Activated CD8-positive, alpha-beta memory T cell treated with anti-CD3 and anti-CD28 coated beads, Interleukin-2, amount 10 ng/mL, durations not matched to agents 7 days and 5 days (primary cell): ENCODE measurements at places on chromosomes 5 and 9. TPM values are rescaled to one million over a fixed set of nuclear protein-coding genes. Genes with fewer than 3 reads are reported as not detected.

Gene IL33
- total RNA-seq = not detected

Gene PCDHB13
- not detected for total RNA-seq

Gene SIGMAR1
- total RNA-seq = 82.1 TPM

Gene NIPAL4
- not detected for total RNA-seq

Gene FBXW2
- total RNA-seq = 88.3 TPM

Gene TAF11L13
- total RNA-seq = not detected

Gene FOXD4
- total RNA-seq = 0.49 TPM

Gene KIF4B
- total RNA-seq = 0.09 TPM

Gene ENTREP1
- total RNA-seq = not detected

- no peaks in the 10 kb centered on the region for H3K4me1 ChIP-seq
- H3K27me3 ChIP-seq = peaks cover 4% of the 10 kb centered on the region
- H3K4me3 ChIP-seq = no peak overlapping the region
- peak; percentile 30 for DNase-seq
- H3K36me3 ChIP-seq = no peaks in the 10 kb centered on the region
These were observed 34.8 kb upstream of the LRRC14B start for GRCh38 chr5:156411-157072.

DNA sequence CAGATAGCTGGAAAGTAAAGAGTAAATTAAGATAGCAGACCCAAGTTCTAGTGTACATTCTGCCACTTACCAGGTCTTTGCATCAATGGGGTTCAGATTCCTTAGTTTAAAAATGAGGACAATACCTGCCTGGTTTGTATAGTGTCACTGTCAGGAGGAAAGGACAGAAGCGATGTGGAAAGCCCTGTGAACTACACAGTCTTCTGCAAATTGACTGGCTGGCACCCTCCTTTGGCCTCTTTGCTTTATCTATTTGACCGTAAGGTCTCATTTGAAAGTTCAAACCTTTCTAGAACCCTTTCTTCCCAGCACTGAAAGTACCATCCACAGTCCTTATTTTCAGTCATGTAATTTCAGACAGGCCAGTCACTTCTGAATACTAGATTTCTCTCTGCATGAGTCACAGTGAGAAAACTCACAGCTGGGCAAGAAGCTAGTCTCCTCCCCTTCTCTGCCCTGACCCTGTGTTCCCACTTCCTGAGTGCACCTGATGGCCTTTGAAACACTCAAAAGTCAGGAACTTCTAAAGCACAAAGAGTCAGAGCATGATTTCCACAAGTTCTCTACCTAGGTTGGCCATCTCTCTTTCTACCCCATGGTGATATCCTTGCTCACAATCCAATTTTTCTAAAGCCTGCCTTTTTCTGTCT, 91.3 kb upstream of the RASEF start:
- H3K4me1 ChIP-seq = peaks cover 3% of the 10 kb centered on the region
- H3K27me3 ChIP-seq = no peaks in the 10 kb centered on the region
- H3K36me3 ChIP-seq = no peaks in the 10 kb centered on the region
- H3K4me3 ChIP-seq = no peak overlapping the region
- no peak for DNase-seq
- H3K27ac ChIP-seq = no peak overlapping the region

DNA sequence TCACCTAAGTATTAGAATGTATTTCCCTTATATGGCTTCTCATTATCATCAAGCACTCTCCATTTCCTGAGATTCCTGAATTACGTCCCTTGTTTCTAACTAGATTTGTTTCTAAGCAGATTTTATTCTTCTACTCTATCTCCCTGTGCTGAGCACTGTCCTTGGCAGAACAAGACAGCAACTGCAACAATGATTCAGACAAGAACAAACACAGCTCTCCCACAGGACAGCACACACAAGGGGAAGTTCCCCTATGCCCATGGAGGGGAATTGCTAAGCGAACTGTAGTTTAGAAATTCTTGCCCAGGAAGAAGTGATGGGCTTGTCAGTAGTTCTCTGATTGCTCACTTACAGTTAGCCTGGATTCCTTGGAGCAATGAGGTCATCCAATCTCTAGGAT, 759.9 kb downstream of the DTWD2 start:
- no peak overlapping the region for H3K27ac ChIP-seq
- no peak for DNase-seq
- no peaks in the 10 kb centered on the region for H3K36me3 ChIP-seq
- H3K27me3 ChIP-seq = no peaks in the 10 kb centered on the region

DNA sequence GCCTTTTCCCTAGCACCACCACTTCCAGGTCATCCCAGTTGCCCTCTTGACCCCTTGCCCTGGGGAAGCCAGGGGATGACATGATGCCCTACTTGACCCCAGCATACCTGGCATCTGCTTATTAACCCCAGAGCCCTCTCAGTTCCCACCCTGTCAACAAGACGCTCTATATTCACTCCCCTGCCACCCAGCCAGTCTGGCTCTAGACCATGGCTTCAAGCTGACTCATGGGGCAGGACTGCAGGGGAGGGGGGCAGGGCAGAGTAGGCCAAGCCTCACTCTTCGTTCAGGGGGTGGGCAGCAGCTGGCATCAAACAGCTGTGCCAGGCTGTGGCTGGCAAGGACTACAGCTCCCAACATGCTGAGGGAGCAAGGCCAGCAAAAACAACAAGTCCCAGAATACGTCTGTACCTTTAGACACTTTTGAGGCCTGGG, 5.3 kb downstream of the ATOSB start:
- H3K4me1 ChIP-seq = peaks cover 40% of the 10 kb centered on the region
- H3K27ac ChIP-seq = no peak overlapping the region
- H3K27me3 ChIP-seq = no peaks in the 10 kb centered on the region
- peaks cover 10% of the 10 kb centered on the region for H3K36me3 ChIP-seq
- no peak overlapping the region for H3K4me3 ChIP-seq
- DNase-seq = peak; percentile 40

DNA sequence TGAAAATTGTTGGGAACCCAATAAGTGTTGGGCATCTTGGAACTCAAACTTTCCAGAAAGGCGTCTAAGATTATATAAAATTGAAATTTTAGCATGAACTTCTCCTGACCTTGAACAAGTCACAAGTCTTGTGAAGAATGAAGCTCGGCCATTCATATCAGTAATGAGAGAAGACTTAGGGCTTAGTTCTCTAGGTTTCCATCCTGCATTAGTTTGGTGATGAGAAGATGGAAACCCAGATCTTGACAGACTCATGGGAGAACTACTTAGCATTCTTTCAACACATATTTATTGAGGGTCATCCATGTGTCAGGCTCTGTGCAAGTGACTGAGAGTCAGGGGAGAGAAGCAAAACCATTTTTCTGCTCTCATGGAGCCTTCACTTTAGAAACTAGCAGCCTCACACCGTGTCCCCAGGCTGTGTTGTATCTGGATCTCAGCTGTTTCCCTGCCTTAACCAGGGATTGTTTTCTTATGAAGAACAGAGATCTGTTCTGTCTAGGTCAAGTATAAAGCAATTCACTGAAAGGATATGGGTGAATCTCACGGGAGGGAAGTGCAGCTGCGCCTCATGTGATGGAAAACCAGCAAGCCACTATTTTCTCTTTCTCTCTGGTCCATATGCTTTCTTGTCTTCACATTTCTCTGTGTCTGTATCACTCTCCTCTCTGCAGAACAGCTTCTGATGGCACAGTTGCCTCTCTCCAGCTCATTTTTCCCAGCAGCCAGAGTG, 3.4 kb downstream of the GARNL3 start:
- no peak overlapping the region for H3K4me3 ChIP-seq

GRCh38 chr9:6894135-6894534, 136.4 kb downstream of the KDM4C start:
- H3K27ac ChIP-seq = peak overlapping the region; percentile 89
- no peaks in the 10 kb centered on the region for H3K27me3 ChIP-seq

DNA sequence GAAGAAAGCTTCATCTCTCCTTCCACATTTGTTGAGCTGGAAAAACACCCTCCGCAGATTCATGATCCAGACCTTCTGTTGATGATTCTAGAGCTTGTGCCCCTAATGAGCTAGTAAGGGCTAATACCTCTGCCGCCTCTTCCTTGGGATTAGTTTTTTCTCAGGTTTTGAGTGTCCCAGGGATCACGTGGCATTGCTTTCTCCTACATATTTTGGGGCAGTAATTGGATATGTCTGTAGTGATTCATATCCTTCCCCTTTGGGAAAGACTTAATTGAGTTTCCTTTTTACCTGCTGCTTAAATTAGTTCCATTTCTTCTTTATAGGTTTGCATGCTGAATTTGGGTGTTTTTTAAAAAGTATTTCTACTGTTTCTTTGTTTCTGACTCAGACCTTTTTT, 143.9 kb downstream of the GOLPH3 start:
- H3K27me3 ChIP-seq = peaks cover 5% of the 10 kb centered on the region
- no peaks in the 10 kb centered on the region for H3K36me3 ChIP-seq
- DNase-seq = no peak
- H3K4me1 ChIP-seq = peaks cover 16% of the 10 kb centered on the region

DNA sequence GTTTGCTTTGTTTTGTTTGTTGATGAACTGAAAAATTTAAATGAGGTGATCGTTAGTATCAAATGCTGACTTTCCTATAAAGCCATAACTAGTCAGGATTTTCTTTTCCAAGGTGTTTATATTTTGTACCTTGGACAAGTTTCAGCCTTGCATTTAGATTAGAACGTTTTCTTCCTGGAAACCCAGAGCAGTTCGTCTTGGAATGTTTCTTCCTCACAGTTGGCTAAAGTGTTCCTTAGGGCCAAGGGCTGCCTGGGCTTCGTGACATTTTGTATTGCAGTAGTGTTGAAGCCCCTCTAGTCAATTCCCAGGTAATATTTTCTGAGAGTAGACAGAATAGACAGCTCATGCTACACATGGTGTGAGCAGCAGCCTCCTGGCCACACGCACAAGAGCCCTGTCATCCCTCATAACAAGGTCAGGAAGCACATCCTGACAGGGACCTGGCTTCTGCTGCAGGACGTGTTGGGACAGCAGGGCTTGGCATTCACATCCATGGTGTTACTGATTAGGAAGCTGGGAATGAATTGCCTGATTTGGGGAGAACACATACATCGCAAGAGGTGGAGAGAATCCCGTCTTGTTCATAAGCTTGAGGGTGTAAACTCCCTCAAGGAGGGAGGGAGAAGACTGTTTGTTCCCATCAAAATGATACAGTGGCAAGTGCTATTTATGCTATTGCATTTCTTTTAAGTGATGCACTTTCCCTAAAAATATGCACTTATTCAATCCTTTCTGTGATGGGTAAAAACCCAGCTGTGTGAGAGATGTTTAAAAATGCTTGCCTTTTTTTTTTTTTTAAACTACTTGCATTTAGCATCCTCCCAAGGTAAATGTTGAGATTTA, 31.7 kb downstream of the FUBP3 start:
- no peaks in the 10 kb centered on the region for H3K27me3 ChIP-seq
- no peak overlapping the region for H3K27ac ChIP-seq
- H3K4me1 ChIP-seq = no peaks in the 10 kb centered on the region
- peaks cover 9% of the 10 kb centered on the region for H3K36me3 ChIP-seq
- no peak for DNase-seq
- H3K4me3 ChIP-seq = no peak overlapping the region

DNA sequence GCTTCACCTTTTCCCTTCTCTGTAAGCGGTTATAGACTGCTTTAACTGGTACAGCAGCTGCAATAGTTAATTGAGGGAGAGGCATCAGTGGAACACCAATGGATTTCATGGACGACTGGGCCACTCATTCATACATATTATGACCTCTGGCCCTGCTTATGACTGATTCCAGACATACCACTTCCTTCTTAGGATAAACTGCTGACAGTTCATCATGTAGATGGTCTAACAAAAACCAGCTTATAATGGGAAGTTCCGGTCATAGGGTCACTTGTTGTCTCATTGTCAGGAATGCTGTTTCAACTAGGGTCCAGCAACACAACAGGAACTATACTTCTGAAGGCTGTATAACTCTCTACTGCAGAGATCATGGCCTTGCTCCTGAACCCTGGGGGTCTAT, 265.2 kb upstream of the RASA1 start:
- H3K4me3 ChIP-seq = no peak overlapping the region
- peaks cover 4% of the 10 kb centered on the region for H3K4me1 ChIP-seq
- no peaks in the 10 kb centered on the region for H3K36me3 ChIP-seq
- DNase-seq = no peak

- no peak overlapping the region for H3K27ac ChIP-seq
- no peak overlapping the region for H3K4me3 ChIP-seq
- H3K4me1 ChIP-seq = peaks cover 8% of the 10 kb centered on the region
- H3K36me3 ChIP-seq = peaks cover 18% of the 10 kb centered on the region
These were observed 148.3 kb upstream of the ACOT12 start for GRCh38 chr5:81542242-81542641.

DNA sequence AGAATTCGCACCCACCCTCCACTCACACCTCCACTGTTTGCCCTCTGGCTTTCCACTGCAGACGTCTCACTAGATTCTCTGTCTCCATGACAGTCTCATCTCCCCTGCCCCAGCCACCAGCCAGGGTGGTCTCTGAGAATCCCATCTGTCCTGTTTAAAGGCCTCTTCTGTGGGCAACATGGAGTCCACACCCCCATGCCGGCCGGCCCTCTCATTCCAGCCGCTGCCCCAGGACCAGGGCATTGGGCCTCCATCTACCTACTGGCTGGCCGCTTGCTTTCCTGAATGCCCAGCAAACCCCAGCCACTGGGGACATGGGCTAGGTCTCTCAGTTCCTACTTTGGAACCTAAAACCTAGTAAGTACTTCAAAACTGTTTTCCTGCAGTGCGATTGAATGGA, 65.6 kb upstream of the RUFY1 start:
- DNase-seq = no peak
- H3K27me3 ChIP-seq = peaks cover 5% of the 10 kb centered on the region
- no peak overlapping the region for H3K27ac ChIP-seq
- no peaks in the 10 kb centered on the region for H3K36me3 ChIP-seq
- no peaks in the 10 kb centered on the region for H3K4me1 ChIP-seq

- no peak for DNase-seq
- H3K36me3 ChIP-seq = peaks cover 12% of the 10 kb centered on the region
- H3K4me1 ChIP-seq = peaks cover 11% of the 10 kb centered on the region
- no peak overlapping the region for H3K27ac ChIP-seq
These were observed 41.0 kb downstream of the STOM start for GRCh38 chr9:121328876-121329681.
